HFFc6 (cell line): ENCODE measurements at places on chromosomes 7 and 10.

DNA sequence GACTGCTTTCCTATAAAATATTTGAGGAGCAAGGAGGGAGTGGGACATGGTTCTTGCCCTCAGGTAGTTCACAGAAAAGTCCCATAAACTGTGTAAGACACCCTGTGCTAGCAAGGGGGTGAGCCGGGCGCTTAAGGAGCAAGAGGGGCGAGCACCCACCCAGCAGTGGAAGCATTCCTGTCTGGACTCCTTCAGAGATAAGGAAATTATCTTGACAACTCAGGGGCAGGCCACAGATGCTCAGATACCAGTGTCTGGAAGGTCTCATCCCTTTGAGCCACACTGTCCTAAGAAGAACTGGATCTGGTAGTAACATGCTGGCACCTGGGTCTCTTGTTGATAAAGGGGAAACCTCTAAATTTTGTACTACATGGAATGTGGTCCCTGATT is 54.1 kb downstream of the DAGLB start:
- DNase-seq = no peak

DNA sequence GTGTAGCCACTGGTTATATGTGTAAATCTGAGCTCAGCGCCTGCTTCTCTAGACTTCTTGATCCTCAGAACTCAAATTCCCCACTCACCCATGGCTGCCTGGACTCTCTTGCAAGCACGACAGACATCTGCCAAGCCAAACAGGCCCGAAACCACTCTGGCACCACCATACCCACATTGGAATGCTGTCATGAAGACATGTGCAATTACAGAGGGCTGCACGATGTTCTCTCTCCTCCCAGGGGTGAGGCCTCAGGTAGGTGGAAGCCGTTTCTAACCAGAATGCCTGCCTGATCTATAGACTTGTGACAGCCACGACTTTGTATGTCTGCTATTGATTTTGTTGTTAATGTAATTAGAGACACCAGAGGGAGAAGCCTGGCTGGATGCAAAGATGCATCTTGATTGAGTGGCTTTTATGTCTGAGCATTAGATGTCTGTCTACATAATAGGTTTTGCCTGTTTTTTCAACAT is 4.0 kb downstream of the BAMBI start:
- DNase-seq = no peak

DNA sequence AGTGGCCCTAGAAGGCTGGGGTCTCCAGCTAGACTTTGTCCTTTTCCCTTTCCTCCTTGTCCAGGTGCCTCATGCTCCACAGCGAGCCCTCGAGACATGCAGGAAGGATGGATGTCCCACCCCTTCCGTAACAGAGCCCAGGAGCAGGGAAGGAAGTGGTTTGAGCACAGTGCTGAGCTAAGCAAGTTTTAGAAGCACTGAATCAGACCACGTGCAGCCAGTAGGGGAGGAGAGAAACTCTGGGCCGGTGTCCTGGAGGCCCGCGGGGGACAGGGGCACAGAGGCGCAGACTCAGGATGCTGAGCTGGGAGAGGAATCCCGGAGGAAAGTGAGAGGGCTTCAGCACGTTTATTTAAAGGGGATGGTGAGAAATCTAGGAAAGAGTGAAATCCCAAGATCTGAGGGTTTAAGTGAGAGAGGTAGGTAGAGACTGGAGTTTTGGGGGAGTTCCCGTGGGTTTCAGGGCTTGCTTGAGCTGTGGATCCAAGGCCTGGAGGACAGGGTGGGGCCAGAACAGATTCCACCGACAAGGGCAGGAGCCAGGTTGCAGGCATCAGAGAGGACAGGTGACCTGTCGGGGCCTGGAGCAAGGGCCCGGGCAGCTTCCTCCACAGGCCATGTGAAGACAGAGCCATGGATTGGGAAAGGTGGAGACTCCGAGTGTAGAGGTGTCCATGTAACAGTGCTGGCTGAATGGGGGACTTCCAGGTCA is 4.4 kb upstream of the IRF5 start:
- no peak for DNase-seq

GRCh38 chr10:97490592-97490991 is 7.6 kb downstream of the MMS19 start:
- no peak for DNase-seq

- peak; percentile 30 for DNase-seq
Measured at GRCh38 chr10:5064656-5065055, 29.6 kb upstream of the AKR1C3 start.
